ENCODE measurements at places on chromosomes 11 and 22. TPM values are rescaled to one million over a fixed set of nuclear protein-coding genes. Genes with fewer than 3 reads are reported as not detected.

The PANX2 gene
- 0.49 TPM for total RNA-seq

The HBG1 gene
- not detected for total RNA-seq

The OR52I1 gene
- not detected for total RNA-seq

The C11orf21 gene
- total RNA-seq: 1.6 TPM

The CRYBB3 gene
- not detected for total RNA-seq

The APOBEC3F gene
- total RNA-seq: 8.9 TPM

The ANO9 gene
- not detected for total RNA-seq

The NAALAD2 gene
- 0.59 TPM for total RNA-seq

The RFPL1 gene
- not detected for total RNA-seq

The TSPAN18 gene
- 0.96 TPM for total RNA-seq

The C11orf86 gene
- total RNA-seq: not detected

The CLMP gene
- total RNA-seq: 42.7 TPM

The HMOX1 gene
- 25.4 TPM for total RNA-seq

The OR51F2 gene
- not detected for total RNA-seq

The MRGPRX3 gene
- total RNA-seq: not detected

The CD3G gene
- not detected for total RNA-seq

The KCNJ1 gene
- total RNA-seq: not detected

The MARK2 gene
- total RNA-seq: 7.5 TPM

The BTBD18 gene
- total RNA-seq: not detected

The PRG3 gene
- not detected for total RNA-seq

The KDM4F gene
- total RNA-seq: not detected

The CNGA4 gene
- not detected for total RNA-seq

The MADD gene
- 17.0 TPM for total RNA-seq

The POU2AF1 gene
- not detected for total RNA-seq

The GAL3ST3 gene
- not detected for total RNA-seq

The ALDH3B1 gene
- 17.4 TPM for total RNA-seq

The PATE3 gene
- total RNA-seq: not detected

The SLC5A1 gene
- not detected for total RNA-seq

The CRYBB2 gene
- not detected for total RNA-seq

The SYTL2 gene
- total RNA-seq: 57.0 TPM

The INS gene
- total RNA-seq: not detected

The DDT gene
- total RNA-seq: 257 TPM

The BAIAP2L2 gene
- total RNA-seq: 9.7 TPM

The GPR83 gene
- total RNA-seq: not detected

The BUD13 gene
- 19.5 TPM for total RNA-seq

The OR2AT4 gene
- not detected for total RNA-seq

The NRGN gene
- total RNA-seq: 1.9 TPM

The OR5T1 gene
- not detected for total RNA-seq

The OR51G2 gene
- not detected for total RNA-seq

The PAMR1 gene
- total RNA-seq: under 0.01 TPM

The SCGB1C1 gene
- total RNA-seq: not detected

The MRPL17 gene
- total RNA-seq: 98.4 TPM

The EXPH5 gene
- total RNA-seq: 0.10 TPM

The WT1 gene
- total RNA-seq: 11.5 TPM

The LGALS12 gene
- 0.12 TPM for total RNA-seq

The SAA2 gene
- total RNA-seq: 0.20 TPM

Measured in RPMI7951 (cell line).